ENCODE measurements at places on chromosomes 16 and 17.

GRCh38 chr17:10992106-10992880, 154.4 kb upstream of the PIRT start:
- no peak for DNase-seq

DNA sequence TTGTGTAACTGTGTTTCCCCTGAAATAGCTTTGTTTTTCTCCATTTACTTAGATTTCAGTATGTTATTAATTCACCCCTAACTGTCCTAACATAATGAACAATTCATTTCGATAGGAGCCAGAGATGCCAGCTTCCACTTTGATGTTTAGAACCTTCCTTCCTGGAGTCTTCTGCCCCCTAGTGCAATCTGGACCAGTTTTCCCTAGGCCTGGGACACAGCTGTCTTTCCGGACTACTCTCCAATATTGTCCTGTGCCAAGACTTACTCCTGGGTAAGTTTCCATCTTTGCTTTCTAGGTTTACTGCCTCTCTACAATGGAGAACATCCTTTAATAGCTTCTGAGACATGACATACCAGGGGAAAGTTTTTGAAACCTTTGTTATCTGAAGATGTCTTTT, 12.8 kb downstream of the RECQL5 start:
- DNase-seq = no peak

DNA sequence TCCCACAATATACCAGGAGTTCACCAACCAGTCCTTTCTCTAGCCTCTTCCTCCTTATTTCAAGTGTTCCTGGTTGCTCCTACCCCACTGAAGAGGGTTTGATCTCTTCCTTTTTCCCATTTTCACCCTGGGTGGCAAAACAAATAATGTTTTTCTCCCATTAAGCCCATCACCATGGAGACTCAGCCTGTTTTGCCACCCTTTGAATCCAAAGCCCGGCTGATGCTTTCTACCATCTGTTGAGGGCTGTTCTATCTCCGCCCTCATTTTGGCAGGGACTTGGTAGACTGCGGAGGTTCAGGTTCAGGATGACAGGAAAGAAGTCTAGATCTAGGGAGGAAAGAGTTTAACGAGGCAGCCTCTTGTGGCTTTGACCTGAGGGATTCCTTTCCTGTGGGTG, 2.6 kb downstream of the DNAH2 start:
- no peak for DNase-seq

- no peak for DNase-seq
Measured at GRCh38 chr17:37068266-37068665, 119.5 kb downstream of the AATF start.

Measured in suppressor macrophage treated with lipopolysaccharide for 1 hour (primary cell).